Neuronal stem cell (in vitro differentiated cells): ENCODE measurements at places on chromosomes 5 and 9.

DNA sequence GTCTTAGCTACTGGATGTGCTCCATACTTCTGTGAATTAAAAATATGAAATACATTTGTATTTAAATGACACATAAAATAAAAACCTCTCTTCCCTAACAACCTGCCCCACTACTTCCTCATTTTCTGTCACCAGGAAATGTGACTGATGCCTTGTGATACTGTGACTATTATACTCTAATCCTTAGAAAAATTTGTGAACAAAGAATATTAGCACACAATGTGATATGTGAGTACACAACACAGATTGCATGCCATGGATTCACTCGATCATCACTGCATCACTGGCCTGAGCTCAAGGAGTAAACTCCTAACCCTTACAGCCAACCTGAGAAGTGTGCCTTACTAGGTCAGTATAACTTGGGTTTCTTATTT lies 281.0 kb downstream of the EFNA5 start:
- no peak overlapping the region for H3K27ac ChIP-seq
- H3K36me3 ChIP-seq, result peaks cover 2% of the 10 kb centered on the region
- DNase-seq, result no peak
- peaks cover 10% of the 10 kb centered on the region for H3K4me1 ChIP-seq

- H3K36me3 ChIP-seq, result no peaks in the 10 kb centered on the region
- no peak overlapping the region for H3K4me3 ChIP-seq
- no peaks in the 10 kb centered on the region for H3K27me3 ChIP-seq
- no peak for DNase-seq
Observed at GRCh38 chr5:172170251-172170701, 17.7 kb downstream of the STK10 start.

GRCh38 chr9:86471171-86471815 lies 117.1 kb upstream of the TUT7 start:
- no peaks in the 10 kb centered on the region for H3K36me3 ChIP-seq
- no peaks in the 10 kb centered on the region for H3K4me1 ChIP-seq
- no peak overlapping the region for H3K27ac ChIP-seq
- no peak overlapping the region for H3K4me3 ChIP-seq

GRCh38 chr9:89825669-89826068 lies 220.9 kb downstream of the GADD45G start:
- no peak overlapping the region for H3K4me3 ChIP-seq
- no peaks in the 10 kb centered on the region for H3K27me3 ChIP-seq
- peaks cover 3% of the 10 kb centered on the region for H3K4me1 ChIP-seq

DNA sequence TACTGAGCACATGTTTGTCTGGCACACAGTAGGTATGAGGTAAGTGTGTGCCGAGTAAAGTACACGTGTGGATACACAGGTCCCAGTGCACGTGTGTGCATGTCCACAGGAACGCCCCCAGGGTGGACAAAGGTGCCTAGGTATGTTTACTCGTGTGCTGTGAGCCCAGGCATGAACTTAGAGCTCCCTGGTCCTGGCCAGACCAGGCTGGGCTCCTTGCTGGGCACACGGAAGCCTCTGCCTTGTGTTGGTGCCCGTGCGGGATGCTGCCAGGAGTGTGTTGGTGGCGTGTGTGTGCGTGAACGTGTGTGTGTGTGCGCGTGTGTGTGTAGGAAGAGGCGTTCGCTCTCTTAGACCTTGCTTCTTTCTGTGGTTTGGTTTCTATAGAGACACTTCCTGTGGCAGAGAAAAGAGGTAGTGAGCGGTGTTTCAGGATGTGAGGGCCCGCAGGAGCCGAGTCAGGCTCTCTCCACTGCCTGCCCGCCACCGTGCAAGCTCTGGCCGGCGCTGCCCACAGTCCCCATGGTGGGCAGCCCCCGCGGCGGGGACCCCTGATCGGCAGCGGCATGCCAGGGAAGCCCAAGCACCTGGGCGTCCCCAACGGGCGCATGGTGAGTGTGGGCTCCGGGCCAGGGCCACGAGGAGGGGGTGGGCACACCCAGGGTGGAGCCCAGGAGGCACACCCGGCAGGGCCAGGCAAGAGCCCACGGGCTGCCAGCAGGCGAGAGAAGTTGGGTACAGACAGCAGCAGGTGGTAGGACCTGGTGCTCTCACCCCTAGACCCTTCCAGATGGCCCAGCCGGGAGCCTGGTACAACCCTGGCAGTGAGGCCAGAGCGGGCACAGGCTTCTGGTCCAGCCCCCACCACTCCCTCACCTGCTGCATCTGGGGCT lies at the start of gene RGS14:
RGS14 (plus strand) TSS at position 466 of the 893 bp plus-strand sequence; CDS start at position 567, 101 bp downstream.
- peaks cover 37% of the 10 kb centered on the region for H3K4me1 ChIP-seq
- DNase-seq, result no peak
- H3K36me3 ChIP-seq, result no peaks in the 10 kb centered on the region
- H3K27me3 ChIP-seq, result no peaks in the 10 kb centered on the region
- no peak within 1 kb of the TSS for H3K4me3 ChIP-seq

- no peak overlapping the region for H3K27ac ChIP-seq
- no peaks in the 10 kb centered on the region for H3K36me3 ChIP-seq
- H3K4me1 ChIP-seq, result no peaks in the 10 kb centered on the region
- no peak overlapping the region for H3K4me3 ChIP-seq
Observed at GRCh38 chr9:114424126-114424525, 36.3 kb upstream of the AKNA start.

- no peak overlapping the region for H3K4me3 ChIP-seq
- DNase-seq, result peak; percentile 42
- no peaks in the 10 kb centered on the region for H3K36me3 ChIP-seq
- H3K27me3 ChIP-seq, result no peaks in the 10 kb centered on the region
Observed at GRCh38 chr9:126108240-126108639, 218.4 kb upstream of the MVB12B start.

DNA sequence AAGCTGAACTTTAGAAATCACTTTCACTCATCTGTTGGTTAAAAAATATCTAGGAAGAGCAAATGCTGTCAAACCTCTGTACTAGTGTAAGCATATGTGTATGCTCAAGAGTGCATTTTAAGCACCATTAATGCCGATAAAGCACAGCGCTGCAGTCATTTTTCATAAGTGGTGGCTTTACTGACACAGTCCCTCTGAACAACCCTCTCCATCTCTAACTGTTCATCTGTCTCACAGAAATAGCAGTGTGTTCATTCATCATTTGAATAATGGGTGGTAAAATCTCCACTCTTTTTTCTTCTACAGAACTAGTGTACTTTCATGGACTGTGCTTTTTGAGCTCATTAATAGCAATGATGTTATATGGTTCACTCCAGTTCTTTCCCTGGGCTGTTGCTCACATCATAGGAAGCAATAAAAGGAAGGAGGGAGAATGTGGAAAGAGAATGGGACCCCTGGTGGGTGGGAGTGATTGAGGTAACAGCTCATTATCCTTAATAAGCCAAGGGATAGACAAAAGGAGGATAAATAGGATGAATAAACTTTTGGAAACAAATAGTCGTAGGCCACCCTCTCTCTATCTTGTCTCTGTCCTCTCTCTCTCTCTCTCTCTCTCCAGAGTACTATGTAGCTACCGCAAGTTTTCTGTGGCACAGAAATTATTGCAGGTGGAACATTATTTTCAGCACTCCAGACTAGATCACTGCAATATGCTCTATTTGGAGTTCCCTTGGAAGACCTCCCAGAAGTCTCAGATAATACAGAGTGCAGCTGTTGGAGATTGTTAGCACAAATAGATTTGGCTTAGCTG lies 117.9 kb upstream of the PRDM9 start:
- no peak overlapping the region for H3K4me3 ChIP-seq
- H3K27me3 ChIP-seq, result no peaks in the 10 kb centered on the region
- H3K27ac ChIP-seq, result no peak overlapping the region
- H3K36me3 ChIP-seq, result no peaks in the 10 kb centered on the region

DNA sequence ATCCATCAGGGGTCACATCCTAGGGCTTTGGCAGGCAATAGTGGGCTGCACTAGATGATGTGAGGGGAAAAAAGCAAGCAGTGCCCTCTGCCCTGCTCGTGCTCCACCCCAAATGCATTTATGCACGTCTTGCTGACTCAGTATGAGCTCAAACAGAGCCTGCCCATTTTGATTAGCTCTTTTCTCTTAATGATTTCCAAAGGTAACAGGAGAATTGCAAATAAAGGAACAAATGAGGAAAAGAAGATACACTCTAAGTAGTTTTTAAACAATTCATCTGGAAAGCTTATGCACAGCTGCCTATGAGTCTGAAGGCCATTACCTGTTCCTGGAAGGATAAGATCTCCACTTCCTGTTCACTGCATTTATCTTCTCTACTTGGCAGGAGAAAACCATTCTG lies 364.2 kb downstream of the TMEM232 start:
- H3K27me3 ChIP-seq, result no peaks in the 10 kb centered on the region
- H3K27ac ChIP-seq, result no peak overlapping the region
- peaks cover 5% of the 10 kb centered on the region for H3K4me1 ChIP-seq
- DNase-seq, result no peak
- no peaks in the 10 kb centered on the region for H3K36me3 ChIP-seq
- no peak overlapping the region for H3K4me3 ChIP-seq

GRCh38 chr9:77020413-77021290 lies 1.2 kb downstream of the FOXB2 start:
- peaks cover 99% of the 10 kb centered on the region for H3K27me3 ChIP-seq
- H3K27ac ChIP-seq, result no peak overlapping the region
- H3K4me1 ChIP-seq, result peaks cover 9% of the 10 kb centered on the region
- no peak overlapping the region for H3K4me3 ChIP-seq

DNA sequence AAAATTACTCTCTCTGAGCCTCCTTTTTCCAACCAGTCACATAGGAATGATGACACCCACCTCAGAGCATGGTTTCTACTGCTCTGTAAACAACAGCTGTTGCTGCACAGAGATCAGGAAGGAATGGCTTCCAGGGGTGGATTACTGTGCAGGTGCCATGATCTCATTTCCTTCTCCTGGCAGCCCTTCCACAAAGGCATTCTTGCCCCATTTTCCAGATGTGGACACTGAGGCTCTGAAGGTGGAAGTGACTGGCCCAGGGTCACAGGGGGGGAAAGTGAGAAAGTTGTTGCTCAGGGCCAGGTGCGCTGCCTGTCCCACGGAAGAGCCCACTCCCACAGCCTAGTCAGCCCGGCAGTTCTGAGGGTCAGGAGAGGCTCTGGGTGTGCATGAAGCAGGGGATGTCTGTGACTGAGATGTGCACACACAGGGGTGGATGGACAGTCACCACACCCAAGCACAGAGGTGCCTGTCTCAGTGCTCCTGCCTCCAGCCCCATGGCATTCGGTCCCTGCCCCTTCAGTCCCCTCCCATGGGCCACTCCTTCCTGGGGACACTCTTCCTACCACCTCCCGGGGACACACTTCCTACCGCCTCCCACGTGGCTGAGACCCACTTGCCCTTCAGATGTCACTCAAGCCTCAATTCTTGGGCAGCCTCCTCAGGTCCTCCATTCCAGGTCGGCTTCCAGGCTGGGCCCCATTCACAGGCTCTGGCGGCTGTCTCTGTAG lies 17.0 kb downstream of the FGFR4 start:
- H3K27me3 ChIP-seq, result peaks cover 10% of the 10 kb centered on the region
- no peaks in the 10 kb centered on the region for H3K36me3 ChIP-seq
- H3K4me1 ChIP-seq, result no peaks in the 10 kb centered on the region
- DNase-seq, result no peak
- no peak overlapping the region for H3K4me3 ChIP-seq
- no peak overlapping the region for H3K27ac ChIP-seq

GRCh38 chr5:44387921-44388320 lies 1.3 kb downstream of the FGF10 start:
- H3K27me3 ChIP-seq, result no peaks in the 10 kb centered on the region
- H3K36me3 ChIP-seq, result no peaks in the 10 kb centered on the region
- H3K4me1 ChIP-seq, result peaks cover 31% of the 10 kb centered on the region
- peak overlapping the region; percentile 63 for H3K4me3 ChIP-seq
- DNase-seq, result no peak

DNA sequence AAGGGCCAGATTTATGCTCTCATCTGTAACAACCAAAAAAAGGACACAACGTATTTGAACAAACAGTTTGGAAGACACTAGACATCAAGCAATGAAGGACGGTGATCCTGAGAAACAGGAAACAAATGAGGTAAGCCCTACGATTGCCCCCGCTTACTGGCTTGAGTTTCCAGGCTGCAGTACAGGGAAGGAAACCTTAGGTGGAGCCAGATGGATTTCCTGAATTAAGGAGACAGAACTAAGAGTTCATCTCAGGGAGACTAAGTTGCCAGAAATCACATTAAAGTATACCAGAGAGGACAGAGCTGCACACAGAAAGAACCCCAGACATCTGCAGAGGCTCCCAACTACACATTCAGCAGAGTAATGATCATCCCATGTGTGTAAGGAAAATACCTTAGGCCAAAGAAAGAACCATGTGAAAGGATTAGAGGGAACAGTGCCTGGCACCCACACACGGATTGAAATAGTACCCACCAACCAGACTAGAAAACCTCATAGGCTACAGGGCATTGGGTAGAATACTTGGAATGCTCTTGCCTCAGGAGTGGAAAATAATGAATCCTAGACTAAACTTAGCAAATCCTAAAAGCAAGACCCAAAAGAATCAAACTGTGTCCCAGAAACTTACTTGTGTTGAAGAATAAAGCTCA lies 99.3 kb upstream of the NIPBL start:
- H3K4me3 ChIP-seq, result no peak overlapping the region
- H3K27ac ChIP-seq, result no peak overlapping the region
- no peaks in the 10 kb centered on the region for H3K4me1 ChIP-seq
- H3K27me3 ChIP-seq, result no peaks in the 10 kb centered on the region

DNA sequence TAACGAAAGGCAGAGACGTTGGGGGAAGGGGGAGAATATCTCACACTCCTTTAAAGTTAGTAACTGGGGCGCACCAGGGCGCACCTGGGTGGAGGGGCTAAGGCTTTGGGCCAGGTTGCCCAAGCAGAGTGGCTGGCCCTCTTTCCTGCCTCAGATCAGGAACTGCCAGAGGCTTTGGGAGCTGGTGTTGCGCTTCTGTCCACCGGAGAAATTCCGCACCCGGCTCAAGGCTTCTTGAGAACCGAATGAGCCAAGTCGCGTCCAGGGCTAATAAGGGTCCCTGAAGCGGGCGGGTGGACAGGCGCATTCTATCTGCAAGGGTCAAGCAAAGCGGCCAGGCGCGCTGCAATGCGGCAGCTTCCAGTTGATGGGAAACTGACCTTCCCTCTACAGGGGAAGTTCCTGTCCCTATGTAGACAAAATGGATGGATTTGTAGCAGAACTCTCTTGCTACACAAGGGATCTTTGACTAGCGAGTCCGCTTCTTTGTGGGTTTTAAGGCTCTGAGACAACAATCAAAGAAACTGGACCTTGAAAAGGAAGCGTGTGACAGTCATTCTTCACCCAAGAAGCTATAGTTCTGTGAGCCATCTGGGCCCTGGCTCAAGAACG lies 5.5 kb downstream of the PAX5 start:
- no peaks in the 10 kb centered on the region for H3K36me3 ChIP-seq
- H3K27me3 ChIP-seq, result no peaks in the 10 kb centered on the region
- peaks cover 10% of the 10 kb centered on the region for H3K4me1 ChIP-seq
- H3K27ac ChIP-seq, result no peak overlapping the region

- no peak for DNase-seq
- no peaks in the 10 kb centered on the region for H3K36me3 ChIP-seq
- no peak overlapping the region for H3K4me3 ChIP-seq
- H3K27me3 ChIP-seq, result no peaks in the 10 kb centered on the region
- no peak overlapping the region for H3K27ac ChIP-seq
Observed at GRCh38 chr5:10699987-10700386, 61.0 kb downstream of the DAP start.

GRCh38 chr9:115146581-115147021 lies 28.6 kb upstream of the TNC start:
- H3K4me3 ChIP-seq, result no peak overlapping the region
- H3K27me3 ChIP-seq, result peaks cover 3% of the 10 kb centered on the region
- DNase-seq, result no peak
- no peak overlapping the region for H3K27ac ChIP-seq
- no peaks in the 10 kb centered on the region for H3K36me3 ChIP-seq
